Adipocyte (in vitro differentiated cells): ENCODE measurements at places on chromosomes 2 and 18.

DNA sequence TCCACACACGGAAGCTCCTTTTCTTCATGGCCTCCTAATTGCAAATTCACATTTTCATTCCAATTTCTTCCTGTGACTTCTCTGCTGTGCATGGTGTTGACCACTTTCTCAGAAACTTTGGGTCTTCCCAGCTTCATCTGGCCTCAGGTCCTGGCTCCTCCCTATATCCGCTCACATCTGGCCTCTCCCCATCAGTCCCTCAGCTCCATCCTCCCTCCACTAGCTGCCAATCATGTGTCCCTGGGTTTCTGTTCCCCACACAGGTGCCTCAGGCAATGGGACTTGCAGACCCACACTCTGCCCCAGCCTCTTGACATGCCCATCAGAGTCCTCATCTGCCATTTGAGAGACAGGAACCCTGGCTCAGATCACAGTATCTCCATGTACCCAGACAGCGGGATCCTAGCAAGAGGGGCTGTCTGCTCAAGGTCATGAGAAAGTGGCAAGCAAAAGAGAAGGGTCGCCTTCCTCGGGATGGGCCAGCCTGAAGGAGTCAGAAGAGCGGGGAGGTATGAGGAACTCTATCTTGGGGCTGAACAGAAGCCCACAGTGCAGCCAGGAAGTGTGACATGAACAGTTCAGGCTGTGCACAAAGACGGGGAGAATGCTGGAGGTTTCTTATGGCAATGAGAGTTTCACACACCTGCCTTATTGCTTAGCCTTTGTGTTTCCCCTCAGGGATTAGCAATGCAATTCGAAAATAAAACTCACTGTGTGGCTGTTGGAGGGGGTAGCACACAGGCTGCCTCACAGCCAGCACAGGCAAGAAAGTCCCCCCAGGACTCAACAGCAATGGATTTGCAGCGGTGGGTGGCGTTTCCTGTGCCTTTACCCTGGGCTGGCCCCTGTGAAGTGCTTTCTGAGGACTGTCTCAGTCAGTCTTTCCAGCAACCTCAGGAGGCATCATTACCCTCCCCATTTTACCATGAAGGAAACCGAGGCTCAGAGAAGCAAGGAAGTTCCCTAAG, 69.5 kb downstream of the COPS8 start:
- no peak for DNase-seq

- DNase-seq: peak; percentile 33
These were observed 332.8 kb upstream of the UBE2E3 start for GRCh38 chr2:180647621-180648020.

DNA sequence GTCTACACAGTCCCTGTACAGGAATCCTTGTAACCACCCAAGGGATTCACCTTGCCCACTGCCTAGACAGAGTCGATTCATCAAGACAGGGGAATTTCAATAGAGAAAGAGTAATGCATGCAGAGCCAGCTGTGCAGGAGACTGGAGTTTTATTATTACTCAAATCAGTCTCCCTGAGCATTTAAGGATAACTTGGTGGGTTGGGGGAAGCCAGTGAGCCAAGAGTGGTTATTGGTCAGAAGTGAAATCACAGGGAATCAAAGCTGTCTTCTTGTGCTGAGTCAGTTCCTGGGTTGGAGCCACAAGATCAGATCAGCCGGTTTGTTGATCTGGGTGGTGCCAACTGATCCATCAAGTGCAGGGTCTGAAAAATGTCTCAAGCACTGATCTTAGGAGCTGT, 17.8 kb upstream of the FAM98A start:
- no peak for DNase-seq

- DNase-seq: peak; percentile 90
These were observed 16.7 kb upstream of the LAPTM4A start for GRCh38 chr2:20067992-20068584.

- no peak for DNase-seq
These were observed 467.0 kb upstream of the PKDCC start for GRCh38 chr2:41580806-41581205.

- DNase-seq: peak; percentile 41
These were observed 5.2 kb downstream of the DYSF start for GRCh38 chr2:71458413-71459083.

DNA sequence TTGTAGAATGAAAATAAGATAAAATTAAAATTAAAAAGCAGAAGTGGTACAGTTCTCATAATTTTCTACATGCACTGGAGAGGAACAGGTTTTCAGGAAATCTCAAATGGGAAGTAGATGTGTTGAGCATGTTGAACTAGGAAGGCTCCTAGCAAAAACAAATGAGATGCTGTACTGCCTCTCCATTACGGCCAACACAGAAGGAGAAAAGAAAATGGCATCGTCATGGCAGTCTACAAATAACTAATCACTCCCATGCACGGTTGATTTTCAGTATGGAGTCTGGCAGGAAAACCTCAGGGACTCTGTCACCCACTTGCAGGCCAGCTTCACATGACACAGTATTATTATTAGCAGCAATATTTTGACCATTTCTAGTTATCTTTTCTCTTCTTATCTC, 278.7 kb downstream of the NRXN1 start:
- DNase-seq: no peak

- no peak for DNase-seq
These were observed 68.0 kb downstream of the RBMS1 start for GRCh38 chr2:160425434-160426151.

DNA sequence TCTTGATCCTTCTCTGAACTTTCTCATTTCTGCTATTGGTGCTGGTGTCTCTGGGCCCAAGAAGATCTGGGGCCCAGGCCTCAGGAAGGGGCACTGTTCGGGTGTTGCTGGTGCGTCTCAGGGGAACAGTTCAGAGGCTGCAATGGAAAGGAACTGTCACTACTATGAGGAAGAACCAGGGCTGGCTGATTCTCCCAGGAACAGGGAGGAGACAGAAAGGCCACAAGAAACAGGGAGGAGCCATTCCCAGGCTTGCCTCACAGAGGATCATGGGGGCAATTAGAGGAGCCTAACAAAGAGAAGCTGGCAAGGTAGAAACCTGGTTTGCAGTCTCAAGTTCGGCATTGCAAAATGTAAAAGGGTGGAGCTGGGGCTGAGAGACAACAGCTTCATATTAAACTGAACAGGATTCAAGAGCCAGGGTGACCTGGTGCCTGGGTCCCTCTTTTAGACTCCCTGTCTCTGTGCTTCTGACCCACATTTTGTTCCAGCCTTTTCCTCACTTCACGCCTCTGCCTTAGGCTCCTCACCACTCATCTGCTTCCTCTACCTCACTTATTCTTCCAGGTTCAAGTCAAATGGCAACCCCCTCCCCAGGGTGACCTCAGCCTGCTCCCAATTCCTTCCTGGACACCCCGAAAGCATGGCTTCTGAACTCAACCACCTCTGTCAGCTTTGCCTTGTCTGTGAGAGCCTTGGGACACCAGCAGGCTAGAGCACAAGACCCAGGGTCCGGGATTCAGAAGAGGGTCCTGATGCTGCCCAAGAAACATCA, 58.4 kb downstream of the GYPC start:
- no peak for DNase-seq

DNA sequence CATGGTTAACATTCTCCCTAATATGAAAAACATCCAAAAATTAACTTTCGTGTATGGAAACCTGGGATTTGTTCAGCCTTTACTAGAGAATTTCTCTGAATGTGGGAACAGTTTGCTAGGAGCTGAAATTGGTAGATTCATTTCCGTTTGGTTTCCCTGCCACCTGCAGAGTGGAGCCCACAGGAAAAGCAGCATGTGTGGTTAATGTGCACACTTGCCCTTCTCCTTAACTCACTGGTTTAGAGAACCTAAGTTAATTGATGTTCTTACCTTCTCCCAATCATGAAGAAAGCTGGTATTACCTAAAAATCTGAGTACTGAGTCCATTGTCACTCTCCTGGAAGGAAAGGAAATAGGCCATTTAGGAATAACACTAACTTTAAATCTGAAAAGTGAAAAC, 37.6 kb upstream of the ASXL3 start:
- no peak for DNase-seq

GRCh38 chr2:160305081-160305750, 105.1 kb upstream of the ITGB6 start:
- peak; percentile 54 for DNase-seq

DNA sequence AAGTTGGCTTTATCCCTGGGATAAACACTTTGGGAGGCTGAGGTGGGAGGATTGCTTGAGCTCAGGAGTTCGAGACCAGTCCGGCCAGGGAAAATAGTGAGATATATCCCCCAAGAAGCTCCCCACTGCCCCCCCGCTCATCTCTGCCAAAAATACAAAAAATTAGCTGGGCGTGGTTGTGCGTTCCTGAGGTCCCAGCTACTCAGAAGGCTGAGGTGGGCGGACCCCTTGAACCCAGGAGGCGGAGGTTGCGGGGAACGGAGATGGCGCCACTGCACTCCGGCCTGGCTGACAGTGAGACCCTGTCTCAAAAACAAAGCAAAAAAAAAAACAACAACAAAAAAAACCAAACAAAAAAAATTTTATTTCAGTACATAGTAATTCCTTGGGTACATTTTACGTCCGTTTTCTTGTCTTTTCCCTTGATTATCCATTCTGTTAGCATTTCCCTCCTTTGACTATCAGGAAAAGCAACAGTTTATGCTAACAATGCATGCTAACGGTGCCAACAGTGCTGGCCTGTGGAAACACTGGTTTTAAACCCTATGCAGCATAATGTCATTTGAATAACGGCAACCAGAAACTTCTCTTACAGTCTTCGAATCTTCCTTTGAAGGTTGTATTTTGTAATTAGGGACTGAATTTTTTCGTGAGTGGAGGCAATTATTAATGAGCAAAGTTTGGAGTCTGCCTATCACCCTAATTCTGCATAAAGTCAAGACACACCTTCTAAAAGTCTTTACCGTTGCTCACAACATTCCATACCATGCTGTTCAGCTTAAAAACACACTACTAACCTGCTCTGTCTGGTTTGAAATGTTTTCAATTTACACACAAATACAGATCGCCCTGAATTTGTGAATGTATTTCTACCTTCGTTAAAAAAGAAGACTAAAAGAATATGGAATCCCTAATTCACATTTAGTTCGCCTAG, 721 bp upstream of the MIB1 start:
- DNase-seq: no peak

GRCh38 chr2:9392898-9393765, 30.2 kb downstream of the ITGB1BP1 start:
- DNase-seq: no peak

DNA sequence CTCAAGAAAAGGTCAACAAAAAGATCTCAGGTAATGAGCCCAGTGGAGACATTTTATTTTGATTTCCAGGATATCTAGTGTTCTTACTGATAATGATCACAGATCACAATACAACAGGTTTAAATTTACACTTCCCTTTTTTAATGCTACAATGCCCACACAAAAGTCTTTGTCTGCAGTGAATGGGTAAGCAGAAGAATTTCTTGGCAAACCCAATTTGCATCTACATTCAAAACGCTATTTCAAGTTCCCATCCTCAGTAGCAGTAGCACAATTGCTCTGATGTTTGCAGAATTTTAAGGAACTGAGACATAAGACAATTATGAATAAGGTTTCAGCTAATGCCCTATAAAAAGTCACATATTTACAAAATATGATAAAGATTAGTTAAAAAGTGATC, 929.4 kb upstream of the PIK3C3 start:
- no peak for DNase-seq

DNA sequence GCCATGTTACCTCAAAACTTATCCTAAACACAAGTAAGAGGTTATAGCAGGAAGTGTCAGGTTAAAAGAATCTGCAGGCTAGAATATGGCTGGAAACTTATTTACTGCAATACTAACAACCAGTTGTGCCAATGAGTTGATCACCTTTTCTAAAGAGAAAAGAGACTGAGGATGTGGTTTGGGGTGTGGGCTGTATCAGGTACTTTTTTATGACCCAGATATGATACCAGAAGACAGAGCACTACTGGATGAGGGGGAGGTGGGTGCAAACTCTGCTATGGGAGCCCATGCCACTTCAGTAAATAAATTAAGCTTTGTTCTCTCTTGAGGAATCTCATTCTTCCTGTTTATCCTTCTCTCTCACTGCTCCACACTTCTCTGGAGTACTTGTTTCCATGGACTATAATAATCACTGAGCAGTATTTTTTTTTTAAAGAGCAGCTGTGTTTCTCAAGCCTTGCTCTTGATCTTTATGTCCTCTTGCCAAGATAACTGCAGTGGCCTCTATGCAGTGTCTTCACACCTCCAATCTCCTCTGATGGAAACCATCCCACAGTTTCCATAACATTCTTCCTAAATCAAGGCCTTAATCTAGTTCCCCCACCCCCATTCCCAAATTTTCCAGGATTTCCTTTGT, 51.2 kb upstream of the NOSTRIN start:
- DNase-seq: no peak

DNA sequence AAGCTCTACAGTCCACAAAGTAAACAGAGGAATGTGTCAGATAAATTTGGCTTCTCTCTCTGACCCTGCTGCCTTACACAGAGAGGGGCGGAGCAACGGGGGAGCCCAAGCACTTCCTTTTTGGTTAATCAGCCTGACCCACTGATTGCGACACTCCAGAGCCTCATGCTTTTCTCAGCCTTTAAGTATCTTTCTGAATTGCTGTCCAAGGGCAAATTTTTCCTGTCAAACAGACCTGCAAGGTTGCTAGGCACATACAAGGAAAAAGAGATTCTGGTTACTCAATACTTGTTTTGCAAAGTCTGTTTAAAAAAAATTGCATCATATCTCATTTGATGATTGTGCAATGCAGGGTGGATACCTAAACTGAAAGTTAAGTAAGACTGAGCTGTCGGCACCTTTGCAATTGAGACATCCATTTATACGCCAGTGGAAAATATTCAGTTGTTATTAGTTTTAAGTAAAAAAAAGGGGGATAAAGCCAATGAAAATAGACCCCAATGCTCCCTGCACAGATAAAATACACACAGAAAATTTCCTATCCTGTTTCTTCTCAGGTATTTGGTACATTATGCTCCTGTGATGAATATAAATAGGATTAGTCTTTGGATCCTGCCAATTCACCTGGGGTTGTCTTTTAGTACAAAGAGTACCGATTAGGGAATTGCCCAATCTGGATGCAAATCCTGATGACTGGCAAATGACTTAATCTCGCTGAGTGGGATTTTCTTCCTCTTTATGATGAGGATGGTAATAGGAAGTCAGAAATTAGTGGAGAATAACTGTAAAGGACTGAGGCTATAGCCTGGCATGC, 260.2 kb upstream of the TRIB2 start:
- DNase-seq: peak; percentile 98

- no peak for DNase-seq
These were observed 15.2 kb downstream of the BCL2L11 start for GRCh38 chr2:111135910-111136297.

DNA sequence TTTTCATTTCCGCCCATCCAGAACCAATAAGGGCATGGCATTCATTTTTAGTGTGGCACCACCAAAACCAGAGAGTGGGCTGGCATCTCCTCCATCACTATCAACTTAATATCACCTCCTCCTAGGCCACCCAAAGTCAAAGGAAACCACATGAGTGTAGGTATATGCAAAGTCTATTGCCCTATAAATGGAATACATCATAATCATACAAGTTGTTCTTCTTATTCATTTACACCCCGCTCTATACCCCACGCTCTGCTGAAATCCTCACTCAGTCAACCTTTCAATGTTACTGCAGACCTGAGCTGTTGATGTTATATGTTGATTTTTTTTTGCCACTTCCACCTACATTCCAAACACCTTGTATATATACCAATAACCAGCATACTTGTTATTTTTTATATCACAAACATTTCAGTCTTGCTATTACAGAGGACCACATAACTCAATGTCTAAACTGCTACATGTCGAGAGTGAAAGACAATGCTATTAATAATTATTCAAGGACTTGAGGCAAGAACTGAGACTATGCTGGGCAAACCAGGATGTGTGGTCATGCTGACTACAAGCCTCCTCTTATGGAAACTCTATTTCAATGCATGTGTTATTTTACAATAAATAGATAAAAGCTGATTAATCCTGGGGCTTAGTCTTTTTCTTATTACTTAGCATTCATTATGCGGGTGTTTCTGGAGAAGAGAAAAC, 466.5 kb upstream of the ID2 start:
- DNase-seq: no peak
